Brain microvascular endothelial cell (primary cell): ENCODE measurements at places on chromosomes 5 and 9.
A peak's percentile ranks its signal among the peaks of the same experiment; 100 is the strongest.

- peak; percentile 79 for DNase-seq
Observed at GRCh38 chr9:34379334-34380033, 2.8 kb upstream of the MYORG start.

- no peak for DNase-seq
Observed at GRCh38 chr9:23683611-23684061, 142.4 kb downstream of the ELAVL2 start.

DNA sequence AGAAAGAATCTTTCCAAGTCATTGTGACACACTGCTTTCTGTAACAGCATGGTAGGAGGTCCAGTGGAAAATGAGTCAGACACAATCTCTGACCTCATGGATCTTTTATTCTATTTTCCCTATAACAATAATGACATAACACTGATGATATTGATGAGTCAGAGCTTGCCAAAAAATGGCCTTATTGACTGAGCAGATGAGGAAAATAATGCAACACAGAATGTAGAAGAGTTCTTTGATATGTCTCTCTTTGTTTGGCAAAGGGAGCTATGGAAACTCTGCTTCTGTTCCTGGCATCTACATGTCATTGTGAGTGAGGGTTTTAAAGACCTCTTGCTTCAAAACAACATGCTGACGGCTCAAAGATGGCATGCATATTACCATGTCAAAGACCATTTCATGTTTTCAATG is 443.1 kb upstream of the ZNF608 start:
- peak; percentile 43 for DNase-seq

GRCh38 chr5:150063638-150064037 is 22.7 kb downstream of the CSF1R start:
- DNase-seq, result no peak

- no peak for DNase-seq
Observed at GRCh38 chr5:32601623-32602295, 16.4 kb downstream of the SUB1 start.

- no peak for DNase-seq
Observed at GRCh38 chr5:61965490-61965889, 340.5 kb upstream of the KIF2A start.

DNA sequence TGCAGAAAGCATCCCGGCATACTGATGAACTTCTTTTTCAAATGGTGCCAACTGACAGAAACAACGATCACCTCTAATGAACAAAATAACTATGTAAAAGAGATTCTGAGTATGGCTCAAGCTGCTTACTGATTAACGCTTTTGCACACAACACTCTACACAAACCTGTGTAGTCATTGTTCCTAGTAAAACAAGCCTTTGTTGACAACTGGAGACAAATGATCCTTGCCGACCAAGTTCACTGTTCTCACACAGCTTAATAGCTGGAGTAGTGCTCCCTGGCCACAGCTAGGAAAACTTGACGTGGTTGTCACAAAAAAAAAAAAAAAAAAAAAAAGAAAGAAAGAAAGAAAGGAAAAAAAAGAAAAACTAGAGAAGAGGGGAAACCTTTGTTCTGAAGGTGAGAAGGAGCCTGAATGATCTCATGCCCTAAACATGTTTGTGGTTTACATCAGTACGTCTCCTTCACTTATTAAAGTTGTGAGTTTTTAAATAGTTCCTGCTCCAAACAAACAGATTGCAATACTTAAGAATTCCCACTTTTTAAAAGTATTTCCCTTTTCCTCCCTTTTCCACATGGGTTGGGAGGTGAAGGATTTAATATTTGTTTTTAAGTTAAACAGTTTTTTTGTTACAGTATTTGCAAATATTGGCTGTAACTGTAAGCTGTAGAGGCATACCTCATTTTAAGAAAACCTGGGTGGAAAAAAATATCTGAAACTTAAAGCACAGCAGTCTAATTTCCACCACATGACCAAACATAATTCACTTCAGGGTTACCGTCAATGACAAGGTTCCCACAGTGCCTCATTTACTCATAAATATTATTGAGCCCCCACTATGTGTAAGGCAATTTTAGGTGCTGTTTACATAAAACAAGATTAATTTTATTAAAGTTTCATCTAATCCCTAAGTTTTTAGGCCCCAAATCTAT is 63.7 kb downstream of the GLIS3 start:
- DNase-seq, result no peak

GRCh38 chr5:120528609-120529008 is 64.5 kb downstream of the PRR16 start:
- no peak for DNase-seq

- DNase-seq, result no peak
Observed at GRCh38 chr5:58447226-58447625, 12.7 kb downstream of the PLK2 start.

DNA sequence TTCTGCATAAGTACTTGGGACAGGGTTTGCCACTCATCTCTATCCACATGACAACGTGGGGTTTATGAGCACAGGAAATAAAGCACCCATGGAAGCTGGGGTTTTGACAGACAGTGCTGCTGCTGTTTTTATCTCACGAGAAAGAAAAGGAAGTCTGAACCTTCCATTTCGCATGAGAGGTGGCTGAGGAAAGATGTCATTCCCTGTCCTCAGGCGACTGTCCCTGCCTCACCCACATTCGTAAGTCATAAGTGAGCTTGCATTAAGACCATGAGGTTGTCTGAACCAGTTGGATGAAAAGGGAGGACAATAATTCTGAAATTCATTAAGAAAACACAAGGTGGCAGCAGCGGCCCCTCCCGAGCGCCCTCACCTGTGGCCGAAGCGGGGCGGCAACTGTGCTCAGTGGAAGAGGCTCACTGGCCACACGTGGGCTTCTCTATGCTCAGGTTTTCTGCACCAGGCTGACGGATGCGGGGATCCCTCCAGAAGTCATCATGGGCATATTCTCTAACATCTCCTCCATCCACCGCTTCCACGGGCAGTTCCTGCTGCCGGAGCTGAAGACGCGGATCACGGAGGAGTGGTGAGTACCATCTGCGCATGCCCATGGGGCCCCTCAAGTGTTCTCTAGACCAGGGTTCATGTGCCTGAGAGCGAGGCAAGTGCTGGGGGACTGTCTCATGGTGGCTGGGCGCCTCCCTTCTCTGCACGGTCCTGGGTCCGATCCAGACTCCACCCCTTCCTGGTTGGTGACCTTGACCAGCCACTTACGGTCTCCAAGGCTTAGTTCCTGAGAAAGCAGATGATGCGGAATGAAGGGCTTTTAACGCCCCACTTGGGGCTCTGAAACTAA is 54.7 kb upstream of the SUSD3 start:
- DNase-seq, result peak; percentile 21

- DNase-seq, result no peak
Observed at GRCh38 chr5:109357807-109358206, 52.0 kb downstream of the PJA2 start.

GRCh38 chr9:128396970-128397613 is 23.6 kb upstream of the CERCAM start:
- no peak for DNase-seq

DNA sequence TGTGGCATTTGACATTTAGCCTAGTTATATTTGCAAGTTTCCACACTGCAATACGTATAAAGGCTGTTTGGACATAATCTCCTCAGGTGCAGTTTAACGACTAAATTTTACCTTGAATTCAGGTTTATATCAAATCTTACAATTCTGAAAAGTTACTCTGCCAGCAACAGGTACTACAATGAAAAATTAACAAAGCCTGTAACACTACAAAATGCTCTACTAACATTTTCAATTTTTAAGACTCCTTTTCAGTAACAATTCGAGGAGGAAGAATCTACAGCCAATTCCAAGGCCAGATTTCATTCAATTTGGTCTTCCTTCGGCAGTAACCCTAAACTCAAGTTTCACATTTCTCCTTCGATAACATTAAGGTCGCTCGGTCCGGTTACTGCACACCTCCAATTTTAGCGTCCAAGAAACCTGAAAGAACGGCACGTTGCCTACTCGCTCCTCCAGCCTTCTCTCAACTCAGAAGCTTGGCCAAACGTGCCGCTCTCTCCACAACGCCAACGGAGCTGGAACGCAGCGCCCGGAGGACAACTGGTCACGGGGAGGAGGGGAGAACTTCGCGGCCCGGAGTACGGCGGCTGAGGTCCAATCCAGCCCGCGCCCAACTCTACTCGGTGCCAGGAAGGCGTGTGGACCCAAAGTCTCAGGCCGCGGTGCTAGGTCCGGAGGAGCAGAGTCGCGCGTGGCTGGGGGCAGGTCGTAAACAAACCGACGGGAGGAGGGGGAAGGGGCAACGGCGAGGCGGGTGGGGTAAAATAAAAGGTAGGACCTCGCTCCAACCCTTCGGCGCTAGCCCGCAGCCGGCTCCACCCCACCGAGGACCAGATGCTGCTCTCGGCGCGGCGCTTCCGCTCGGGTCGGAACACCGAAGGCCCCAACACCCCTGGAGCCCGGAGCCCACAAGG is 681 bp downstream of the FNIP1 start:
- DNase-seq, result peak; percentile 35

GRCh38 chr5:108681079-108681921 is 66.4 kb upstream of the FER start:
- DNase-seq, result peak; percentile 71

DNA sequence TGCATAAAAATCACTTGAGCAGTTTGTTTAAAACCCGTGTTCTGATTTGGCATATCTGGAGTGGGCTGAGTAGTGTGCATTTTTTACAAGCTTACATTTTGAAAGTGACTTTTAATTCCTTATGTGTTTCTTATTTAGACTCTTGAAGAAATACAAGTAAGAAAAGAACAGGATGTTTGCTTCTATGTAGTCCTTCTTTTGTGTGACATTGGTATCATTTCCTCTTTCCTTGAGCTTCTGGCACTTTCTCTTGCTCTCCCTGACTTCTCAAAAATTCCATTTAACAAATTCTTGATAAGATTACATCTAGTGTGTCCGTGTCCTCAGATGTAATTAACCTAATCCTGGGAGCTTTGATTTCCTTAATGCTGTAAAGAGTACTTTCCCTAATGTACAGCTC is 12.5 kb downstream of the GARNL3 start:
- DNase-seq, result no peak

GRCh38 chr9:88799541-88800328 is 191.5 kb upstream of the S1PR3 start:
- no peak for DNase-seq

- no peak for DNase-seq
Observed at GRCh38 chr5:155081618-155082017, 68.1 kb downstream of the KIF4B start.

GRCh38 chr5:97096846-97097245 is 45.6 kb downstream of the LIX1 start:
- no peak for DNase-seq

DNA sequence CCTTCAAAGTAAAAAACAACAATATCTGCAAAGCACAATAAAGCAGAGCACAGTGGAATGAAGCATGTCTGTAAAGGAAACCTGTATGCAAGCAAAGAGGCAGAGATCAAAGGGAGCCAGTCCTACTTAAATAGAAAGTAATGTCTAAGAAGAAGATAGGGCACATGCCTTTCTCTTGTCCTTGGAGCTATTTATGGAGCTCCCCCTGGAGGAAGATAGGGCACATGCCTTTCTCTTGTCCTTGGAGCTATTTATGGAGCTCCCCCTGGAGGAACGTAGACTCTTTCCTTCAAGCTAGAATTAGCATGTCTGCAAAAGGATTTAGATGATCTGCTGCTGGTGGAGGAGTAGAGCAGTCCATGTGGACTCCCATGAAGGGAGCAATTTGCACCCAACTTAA is 168.1 kb upstream of the RASEF start:
- no peak for DNase-seq

DNA sequence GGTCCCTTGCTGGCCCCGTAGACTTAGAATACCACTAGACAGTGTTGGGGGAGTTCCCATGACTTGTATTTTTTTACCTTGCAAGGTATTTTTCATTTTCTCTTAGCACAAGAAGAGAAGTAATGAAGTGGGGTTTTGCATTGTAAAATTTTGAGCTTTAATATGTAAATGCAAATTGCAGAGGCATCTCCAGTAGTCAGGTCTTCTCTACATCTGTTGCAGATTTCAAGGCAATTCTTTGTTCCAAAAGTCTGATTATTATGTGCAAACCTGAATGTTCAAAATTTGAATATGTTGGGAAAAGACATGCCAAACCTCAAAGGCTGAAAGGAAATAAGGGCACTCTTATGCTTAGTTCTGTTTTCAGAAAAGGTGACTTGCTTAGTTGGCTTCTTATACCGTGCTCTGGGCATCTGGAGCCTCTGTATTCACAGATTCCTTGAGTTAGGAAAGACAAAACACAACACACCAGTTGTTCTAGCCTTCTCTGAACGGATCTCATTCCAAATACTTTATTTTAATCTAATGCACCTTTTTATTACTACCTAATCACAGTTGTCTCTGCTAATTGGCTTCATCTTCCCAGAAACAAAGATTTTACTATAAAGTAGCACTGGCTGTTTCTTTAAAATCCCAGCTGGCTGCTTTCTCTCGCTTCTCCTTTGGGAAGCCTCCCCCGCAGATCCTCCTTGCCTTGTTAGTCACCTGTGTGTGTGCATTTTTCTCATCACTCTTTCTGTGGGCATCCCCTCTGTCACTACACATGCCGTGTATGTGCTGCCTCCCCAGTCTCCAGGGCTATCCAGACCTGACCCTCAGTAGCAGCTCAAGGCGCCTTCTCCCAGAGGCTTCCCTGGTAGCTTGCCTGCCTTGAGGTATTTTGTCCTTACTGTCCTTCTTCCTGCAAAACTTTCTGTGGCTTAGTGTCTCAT is 138.2 kb downstream of the TLE4 start:
- DNase-seq, result no peak

DNA sequence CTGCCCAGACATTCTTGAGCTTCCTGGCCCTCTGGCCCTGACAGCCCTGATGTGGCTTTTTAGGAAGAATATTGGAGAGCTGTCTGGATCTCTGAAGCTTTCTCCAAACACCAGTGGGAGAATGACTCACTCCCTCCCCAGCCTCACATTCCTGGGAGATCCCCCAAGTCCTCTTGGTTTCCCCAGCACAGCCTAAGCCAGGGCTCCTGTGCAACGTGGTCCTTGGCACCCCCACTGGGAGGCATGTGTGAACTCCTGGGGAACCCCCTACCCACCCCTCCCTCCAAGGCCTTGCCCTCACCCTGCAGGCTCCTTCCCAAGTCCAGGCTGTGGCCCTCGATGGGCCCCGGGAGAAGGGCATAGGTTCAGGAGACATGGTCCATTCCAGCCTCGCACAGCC is 12.7 kb downstream of the GLIPR2 start:
- peak; percentile 72 for DNase-seq

DNA sequence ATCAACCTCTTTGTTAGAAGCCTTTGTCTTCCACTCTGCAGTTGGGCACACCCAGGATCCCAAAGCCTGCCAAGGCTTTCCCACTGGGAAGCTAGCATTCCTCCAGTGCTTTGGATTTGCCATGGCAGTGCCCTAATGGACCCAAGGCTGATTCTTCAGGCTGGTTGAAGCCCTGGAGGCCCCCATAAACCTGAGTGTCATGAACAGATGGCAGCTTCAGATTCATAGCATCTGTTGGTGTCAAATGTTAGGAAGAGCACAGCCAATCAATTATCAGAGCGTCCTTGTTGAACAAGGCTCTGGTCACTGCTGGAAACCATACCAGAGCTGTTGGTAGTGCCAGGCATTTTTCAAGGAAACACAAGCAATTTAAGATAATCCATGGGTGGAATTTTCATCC is 241.1 kb upstream of the KLF4 start:
- DNase-seq, result no peak

DNA sequence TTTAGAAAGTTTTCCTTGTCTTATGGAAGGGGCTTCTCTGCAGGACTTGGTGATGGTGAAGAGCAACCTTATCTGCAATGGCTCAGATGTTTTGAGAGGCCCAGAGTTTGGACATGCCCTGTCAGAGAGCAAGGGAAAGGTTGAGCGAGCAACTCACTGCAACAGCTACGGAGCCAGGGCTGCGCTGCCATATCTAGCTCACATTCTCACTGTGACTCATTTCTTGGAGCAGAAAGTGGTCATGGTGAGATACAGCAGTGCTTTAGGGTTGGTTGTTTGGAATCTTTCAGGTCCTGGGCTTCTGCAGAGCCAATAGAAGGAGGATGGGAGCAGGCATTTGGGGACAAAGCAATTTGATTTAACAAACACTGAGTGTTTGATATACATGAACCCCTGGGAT is 12.3 kb downstream of the GLRA1 start:
- DNase-seq, result peak; percentile 12
